OCI-M1 (cell line): ENCODE measurements at places on chromosomes 6 and 20.
A peak's percentile ranks its signal among the peaks of the same experiment; 100 is the strongest.

GRCh38 chr6:19399406-19399805 lies 437.8 kb upstream of the ID4 start:
- no peak for DNase-seq

DNA sequence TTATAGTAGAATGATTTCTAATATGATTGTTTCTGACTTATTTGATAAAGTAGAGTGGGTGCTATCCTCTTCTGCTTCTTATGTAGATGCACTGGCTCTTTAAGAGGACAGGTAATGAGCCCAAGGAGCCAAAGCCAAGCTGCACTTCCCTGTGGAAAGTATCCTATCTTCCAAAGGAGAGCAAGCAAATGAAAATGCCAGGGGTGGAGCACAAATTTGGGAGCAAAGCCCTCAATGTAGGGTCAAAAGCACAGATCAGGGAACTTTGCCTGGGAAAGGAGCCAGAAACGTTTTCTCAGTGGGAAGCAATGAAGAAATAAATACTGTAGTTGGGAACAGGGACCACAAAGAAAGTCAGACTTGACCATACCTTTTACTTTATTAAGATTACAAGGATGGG lies 242.9 kb downstream of the SYNE1 start:
- DNase-seq = no peak

- peak; percentile 13 for DNase-seq
Measured at GRCh38 chr6:162733489-162733888, 5.7 kb downstream of the PACRG start.

DNA sequence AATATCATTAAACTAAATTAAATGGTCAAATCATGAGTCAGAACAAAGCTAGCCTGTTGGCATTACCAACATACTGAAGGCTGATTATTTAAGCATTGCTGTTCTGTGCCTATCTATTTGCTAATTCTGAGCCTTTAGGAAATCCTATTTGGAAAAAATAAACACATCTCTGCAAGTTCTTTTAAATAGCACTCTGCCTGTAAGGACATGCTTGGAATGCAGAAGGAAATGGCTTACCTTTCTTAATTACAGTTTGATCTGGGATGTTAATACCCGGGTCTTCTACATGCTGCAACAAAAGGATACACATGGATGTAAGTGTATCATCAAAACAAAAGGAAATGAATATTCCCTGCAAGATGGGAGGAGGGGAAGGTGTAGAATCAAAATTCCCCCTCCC lies 8.3 kb downstream of the TFAP2A start:
- peak; percentile 44 for DNase-seq

GRCh38 chr6:4088704-4089103 lies 9.8 kb upstream of the FAM217A start:
- DNase-seq = no peak

DNA sequence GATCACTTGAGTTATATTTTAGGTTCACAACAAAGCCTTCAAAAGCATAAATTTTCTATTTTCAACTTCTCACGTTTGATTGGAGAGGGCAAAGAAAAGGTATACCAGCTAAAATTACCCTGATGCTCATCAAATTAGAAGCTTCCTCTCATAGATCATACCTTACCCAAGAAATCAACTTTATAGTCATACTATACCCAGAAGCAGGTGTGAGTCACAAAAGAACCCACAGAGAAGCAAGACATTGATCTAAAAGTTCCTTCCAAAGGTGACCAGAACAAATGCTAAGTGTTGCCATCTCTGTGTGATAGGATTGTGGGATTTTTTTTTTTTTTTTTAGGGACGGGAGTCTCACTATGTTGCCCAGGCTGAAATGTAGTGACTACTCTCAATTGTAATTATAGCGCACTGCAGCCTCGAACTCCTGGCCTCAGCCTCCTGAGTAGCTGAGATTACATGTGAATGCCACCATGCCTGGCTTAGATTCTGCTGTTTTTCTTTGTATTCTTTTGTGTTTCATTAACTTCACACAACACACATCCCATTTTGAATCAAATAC lies 3.3 kb downstream of the EIF2S2 start:
- no peak for DNase-seq

- DNase-seq = no peak
Measured at GRCh38 chr20:31607640-31608250, 2.7 kb downstream of the ID1 start.

- DNase-seq = no peak
Measured at GRCh38 chr20:50834599-50835005, 39.7 kb downstream of the BCAS4 start.

DNA sequence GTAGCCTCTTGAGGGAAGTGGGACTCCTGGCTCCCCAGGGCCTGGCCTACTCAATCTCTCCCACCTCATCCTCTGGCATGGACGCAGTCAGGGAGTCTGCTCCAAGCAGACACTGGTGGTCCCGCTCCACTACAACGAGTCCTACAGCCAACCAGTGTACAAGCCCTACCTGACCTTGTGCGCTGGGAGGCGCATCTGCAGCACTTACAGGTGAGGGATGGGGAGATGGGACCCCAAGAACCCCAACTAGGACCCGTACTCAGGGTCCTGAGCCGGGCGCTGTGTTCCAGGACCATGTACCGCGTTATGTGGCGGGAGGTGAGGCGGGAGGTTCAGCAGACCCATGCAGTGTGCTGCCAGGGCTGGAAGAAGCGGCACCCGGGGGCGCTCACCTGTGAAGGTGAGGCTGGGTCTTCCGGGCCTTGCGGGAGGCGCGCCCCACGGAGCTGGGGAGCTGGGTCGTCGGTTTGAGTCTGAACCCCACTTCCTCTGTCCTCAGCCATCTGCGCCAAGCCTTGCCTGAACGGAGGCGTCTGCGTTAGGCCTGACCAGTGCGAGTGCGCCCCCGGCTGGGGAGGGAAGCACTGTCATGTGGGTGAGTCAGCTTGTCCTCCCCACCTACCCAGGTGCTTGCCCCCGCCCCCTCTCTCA lies 2.1 kb downstream of the EGFL8 start:
- DNase-seq = no peak

DNA sequence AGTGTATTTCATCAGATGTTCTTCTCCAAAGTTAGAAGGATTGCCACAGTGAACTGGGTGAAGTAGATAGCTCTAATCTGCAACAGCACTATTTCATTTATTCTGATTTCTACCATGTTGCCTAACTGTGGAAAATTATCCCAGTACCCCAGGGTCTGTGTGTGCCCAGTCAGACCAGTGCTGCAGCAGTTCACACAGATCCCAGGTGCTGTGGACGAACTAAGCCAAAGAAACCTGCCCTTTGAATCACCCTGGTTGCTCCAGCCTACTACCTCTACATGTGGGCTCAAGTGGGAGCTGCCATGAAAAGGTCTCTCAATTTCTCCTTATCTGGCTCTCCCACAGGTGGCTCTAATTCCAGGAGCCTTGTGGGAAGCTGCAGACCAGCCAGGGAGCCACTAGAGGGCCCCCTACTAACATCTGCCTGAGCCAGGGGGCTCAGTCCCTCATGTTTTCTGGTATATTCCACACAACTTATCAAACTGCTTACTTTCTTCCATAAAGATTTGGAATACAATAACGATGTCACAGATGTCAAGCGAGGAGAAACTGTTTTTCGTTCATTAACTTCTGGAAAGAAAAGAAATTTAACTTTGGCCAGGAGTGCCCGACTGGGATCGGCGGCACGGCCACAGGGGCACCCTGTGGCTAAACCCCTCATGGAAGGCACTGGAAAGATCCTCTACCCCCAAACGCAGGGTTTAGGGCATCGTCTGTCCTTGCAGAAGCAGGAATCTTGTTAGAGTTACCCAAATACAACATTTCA lies 31.6 kb upstream of the LY86 start:
- DNase-seq = peak; percentile 94

GRCh38 chr20:23257848-23258746 lies 92.5 kb upstream of the NXT1 start:
- peak; percentile 15 for DNase-seq

DNA sequence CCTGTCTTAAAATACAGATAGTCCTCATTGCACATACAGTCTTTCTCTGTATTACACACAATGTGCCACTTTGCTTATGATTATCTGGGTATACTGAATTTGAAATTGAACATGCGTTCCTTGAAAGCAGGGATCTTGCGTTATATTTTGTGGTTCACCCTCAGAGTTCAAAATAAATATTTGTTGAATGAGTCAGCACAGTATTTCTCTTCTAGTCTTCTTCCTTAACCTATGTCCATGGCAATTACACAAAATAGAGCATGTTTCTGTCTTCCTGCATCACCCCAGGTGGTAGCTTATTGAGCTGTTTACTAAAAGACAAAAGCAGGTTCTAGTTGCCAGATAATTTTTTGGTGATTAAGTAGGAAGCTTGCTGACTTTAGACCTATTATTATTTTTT lies 272.9 kb upstream of the FERMT1 start:
- no peak for DNase-seq

GRCh38 chr6:129901910-129902309 lies 40.8 kb upstream of the TMEM244 start:
- DNase-seq = peak; percentile 10

GRCh38 chr6:154408891-154409500 lies 52.4 kb upstream of the IPCEF1 start:
- no peak for DNase-seq

DNA sequence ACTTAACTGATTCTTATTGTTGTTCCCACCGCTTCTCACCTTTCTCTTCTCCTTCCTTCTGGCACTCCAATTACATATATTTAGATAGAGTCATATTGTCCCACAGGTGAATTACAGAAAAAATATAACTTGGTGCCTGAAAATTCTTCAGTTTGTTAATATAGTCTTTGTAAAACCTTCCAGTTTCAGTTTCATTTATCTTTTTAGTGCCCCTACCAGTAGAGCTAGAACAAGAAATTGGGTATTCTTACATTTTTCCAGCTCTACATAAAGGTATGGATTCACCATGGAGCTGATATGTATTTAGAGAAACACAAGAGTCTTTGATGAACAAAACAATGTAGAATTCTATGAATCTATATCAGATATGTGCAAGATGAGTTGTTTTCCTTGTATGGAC lies 10.7 kb downstream of the MANEA start:
- peak; percentile 53 for DNase-seq

DNA sequence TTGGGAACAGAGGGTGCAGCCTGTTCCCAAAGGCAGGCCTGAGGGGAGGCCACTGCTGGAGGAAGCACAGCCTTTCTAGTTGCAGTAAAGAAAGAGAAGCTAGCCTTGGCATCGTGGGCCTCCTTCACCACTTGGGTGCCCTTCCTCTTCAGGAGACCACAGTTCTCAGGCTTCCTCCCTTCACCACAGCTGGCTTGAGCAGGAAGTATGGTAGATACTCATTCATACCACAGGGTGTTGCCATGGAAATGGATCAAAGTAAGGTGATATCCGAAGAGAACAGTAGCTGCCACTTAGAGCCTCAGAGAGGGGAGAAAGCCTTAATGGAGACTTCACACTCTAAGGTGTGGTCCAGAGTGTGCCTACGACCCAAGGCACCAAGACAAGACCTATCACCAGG lies 120.4 kb upstream of the RIPOR2 start:
- DNase-seq = peak; percentile 19

DNA sequence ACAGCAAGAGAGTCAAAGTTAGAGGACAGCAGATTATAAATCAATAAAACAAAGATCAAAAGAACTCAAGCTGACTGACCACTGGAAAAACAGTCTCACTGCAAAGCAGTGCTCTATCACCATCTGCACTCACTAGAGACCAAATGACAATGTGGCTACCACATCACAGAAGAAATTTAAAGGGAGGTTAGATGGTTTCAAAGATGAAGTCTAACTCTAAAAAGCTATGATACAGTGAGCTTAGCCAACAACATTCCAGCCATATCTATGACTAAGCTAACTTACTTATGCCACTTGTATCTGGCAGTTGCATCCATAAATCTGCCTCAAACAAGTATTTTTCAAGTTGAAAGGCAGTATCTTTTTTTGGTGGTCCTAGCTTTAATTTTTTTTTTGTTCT lies 68.6 kb downstream of the ARHGAP18 start:
- no peak for DNase-seq

DNA sequence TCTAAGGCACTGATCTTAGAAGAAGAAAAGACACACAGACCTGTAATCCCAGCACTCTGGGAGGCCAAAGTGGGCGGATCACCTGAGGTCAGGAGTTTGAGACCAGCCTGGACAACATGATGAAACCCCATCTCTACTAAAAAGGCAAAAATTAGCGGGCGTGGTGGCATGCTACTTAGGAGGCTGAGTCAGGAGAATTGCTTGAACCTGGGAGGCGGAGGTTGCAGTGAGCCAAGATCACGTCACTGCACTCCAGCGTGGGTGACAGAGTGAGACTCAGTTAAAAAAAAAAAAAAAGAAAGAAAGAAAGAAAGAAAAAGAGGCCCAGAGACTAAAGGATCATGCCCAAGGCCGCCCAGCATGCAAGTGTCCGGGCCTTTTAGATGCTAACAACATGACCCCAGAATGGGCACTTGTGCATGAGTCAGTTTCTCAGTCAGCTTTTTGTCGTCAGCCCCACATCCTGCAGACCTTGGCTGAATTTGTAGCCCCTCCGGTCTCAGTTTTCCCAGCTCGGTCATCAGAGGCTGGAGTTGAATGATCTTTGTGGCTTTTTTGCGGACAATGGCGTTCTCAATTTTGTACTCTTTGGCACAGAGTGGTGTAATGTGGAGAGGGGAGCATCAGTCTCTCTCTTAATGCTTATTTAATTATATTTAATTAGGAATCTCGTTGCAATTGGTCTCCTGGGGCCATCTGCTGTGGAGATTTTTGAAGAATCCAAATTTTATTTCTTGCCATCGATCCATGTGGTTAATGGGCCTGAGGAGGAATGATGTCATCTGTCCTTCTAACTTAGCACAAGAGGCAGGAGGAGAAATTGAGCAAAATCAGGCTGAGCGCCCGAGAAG lies 30.6 kb upstream of the APCDD1L start:
- DNase-seq = no peak

- DNase-seq = no peak
Measured at GRCh38 chr6:24157886-24158285, 31.9 kb downstream of the NRSN1 start.

DNA sequence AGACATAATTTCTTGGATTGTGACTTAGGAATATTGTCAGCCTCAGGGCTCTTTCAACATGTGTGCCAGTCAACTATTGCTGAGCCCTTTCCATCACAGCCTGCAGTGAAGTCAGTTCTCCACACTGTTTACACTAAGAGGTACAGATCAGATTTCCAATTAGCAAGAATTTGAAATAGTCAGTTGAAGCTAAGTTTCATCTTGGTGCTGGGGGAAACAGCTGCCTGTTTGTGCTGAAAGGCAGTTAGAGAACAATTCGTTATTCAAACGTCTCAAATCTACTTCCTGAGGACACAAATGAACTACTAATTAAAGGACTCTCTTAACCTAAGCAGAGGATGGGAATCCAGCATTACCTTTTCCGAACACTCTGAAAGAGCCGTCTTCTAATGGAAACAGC lies 25.9 kb downstream of the ADGRF1 start:
- no peak for DNase-seq

GRCh38 chr6:79946272-79947190 lies 822 bp downstream of the ELOVL4 start:
- DNase-seq = peak; percentile 40

GRCh38 chr6:116564921-116565872 lies 6.1 kb upstream of the RWDD1 start:
- DNase-seq = no peak

GRCh38 chr6:137846772-137847313 lies 20.2 kb upstream of the TNFAIP3 start:
- DNase-seq = peak; percentile 78

DNA sequence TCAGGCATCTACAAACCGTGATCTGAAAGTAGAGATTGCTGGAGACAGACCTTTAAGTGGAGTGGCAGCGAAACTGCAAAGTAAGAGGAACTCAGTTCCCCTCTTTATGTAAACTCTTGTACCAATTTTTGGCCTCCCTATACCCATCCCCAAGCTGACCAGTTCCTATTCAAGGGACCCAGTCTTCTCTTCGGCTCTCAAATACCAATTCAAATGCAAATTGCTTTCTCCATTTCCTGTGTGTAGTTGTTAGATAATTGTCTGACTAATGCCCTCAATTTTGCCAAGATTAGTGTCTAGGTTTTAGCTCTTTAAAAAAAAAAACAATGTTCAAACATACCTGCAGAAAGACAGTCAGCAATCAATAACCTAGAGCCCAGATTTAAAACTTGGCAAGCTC lies 150.9 kb downstream of the EYA4 start:
- DNase-seq = no peak
